ENCODE measurements at places on chromosomes 2 and 18.

GRCh38 chr2:31222071-31222470 is 4.8 kb upstream of the CAPN14 start:
- peak; percentile 34 for DNase-seq

DNA sequence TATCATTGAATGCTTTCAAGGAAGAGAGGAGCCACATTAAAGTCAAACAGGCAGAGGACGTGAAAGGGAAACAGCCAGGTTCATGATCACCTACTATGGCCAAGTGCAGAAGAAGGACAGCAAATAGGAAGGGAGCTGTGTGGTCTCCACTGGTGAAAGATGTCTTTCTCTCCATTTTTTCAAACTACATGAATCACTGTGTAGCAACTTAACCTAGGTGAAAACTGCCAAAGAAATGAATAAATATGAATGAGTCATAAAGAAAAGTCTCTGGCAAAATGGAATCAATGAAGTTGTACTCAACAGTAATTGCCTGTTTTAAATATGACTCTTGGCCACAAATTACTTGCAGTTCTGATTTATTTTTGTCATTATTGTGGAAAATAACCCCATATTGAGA is 452.6 kb upstream of the PKDCC start:
- no peak for DNase-seq

GRCh38 chr18:24380163-24380747 is 17.4 kb downstream of the OSBPL1A start:
- DNase-seq, result no peak

- DNase-seq, result peak; percentile 4
Measured at GRCh38 chr2:122148128-122148767, 392.8 kb downstream of the TSN start.

- no peak for DNase-seq
Measured at GRCh38 chr18:48544661-48545415, 6.0 kb downstream of the CTIF start.

DNA sequence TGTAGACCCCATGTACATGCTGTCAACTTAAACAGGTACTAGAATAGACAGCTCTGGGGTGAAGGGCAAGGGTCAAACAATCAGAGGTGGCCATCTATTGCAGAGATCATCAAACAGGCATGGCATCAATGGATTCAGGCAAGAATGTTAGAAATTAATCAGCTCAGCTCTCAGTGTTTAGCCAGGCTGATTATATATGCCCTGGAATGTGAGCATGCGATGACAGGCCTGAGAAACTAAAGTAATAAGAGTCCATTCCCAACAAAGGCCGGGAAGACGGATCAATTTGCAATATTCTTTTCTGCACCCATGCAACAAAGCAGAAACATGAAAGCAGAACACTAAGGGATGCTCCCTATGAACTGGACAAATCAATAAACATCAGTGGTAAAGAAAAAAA is 380.5 kb upstream of the SPRED2 start:
- no peak for DNase-seq

DNA sequence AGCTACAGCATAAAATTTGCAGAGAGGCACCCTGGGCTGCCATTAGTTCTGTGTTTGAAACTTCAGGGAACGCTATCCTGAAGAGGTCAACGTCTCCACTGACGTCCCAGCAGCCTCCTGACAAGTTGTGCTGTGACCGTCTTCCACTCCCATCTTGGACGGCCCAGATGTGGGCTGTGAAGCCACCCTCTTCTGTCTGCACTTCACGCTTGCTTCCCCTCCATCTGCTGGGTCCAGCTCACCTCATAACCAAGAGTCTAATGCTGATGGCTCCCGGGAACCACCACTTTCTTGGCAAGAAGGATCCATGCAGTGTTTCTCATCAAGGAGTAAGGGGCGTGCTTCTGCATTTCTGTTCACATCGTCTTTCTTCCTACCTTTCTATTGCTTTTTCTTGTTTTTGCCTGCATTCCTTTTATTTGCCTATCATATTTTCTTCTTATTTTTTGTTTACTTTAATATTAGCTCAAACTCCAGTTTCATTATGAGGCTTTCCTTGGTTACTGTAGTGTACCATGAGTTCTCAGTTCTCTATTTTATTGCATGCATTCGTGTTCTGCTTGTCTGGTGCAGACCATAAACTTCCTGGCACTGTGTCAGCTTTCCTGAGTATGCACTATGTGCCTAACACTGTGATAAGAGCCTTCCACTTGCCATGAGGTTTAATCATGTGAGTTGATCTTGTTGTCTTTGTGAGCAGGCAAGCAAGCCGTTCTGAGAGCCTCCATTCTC is 631.8 kb upstream of the RAB6C start:
- DNase-seq, result no peak

GRCh38 chr2:220946552-220946951 is 625.6 kb downstream of the EPHA4 start:
- no peak for DNase-seq

- peak; percentile 92 for DNase-seq
Measured at GRCh38 chr2:27663285-27664153, at the start of the genes SLC4A1AP and SUPT7L. Gene SLC4A1AP (plus strand): TSS chr2:27663889. CDS start chr2:27663915, 26 bp downstream. Gene SUPT7L (minus strand): TSS chr2:27663614. CDS start chr2:27662192, 1,422 bp downstream.

DNA sequence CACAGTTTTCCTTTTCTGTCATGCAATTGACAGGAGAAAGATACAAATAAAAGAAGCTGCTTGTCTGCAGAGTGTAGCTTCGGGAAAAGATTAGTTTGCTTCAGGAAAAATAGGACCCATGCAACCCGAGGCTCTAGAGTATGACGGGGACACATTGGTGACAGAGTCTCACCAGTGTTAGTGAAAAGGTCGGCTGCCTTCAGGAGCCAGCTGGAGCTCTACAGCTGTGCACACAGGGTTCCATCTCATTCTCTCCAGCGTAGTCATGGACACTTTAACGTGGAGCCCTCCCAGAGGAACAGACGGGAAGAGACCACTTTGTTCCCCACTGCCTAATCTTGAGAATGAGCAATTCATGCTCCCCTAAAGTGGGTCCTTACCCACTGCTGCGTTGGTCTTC is 42.9 kb downstream of the FECH start:
- no peak for DNase-seq

DNA sequence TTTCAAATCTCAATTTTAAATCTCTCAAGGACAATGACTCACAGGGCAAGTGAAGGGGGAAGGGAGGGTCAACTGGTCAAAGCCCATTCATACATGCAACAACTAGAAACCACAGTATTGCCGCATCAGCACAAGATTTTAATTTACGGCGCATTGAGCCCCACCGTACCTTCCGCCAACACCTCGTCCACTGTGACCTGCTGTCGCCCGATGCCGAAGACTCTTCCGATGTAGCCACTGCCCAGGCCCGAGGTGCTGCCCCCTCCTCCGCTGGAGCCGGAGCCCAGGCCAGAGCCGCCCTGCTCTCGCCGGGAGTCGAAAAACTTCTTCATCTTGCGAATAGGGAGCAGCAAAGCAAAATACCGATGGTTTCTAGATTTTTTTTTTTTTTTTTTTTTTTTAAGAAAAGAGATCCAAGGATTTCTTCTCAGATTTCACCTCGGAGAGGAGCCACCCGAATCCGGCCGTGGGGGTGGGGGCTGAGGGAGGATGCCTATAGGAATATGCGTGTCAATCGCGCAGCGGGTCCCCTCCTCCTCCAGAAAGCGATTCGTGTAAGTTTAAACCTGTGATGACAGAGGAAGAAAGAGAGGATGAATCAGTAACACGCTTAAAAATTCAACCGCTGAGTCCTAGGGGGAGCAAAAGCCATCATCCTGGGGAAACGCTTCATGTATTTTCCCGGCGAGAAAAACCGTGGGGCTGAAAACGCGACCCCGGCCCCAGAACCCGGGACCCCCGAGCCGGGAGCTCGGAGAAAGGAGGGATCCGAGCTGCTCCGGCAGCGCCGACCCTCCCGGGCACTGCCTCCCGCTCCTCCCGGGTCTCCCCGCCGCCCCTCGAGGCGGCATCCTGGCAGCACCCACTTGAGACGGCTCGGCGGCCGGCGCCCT is 584 bp downstream of the AAK1 start:
- peak; percentile 45 for DNase-seq

- peak; percentile 20 for DNase-seq
Measured at GRCh38 chr2:7515327-7515726, 598.1 kb downstream of the RNF144A start.

GRCh38 chr2:62774555-62775366 is 69.2 kb downstream of the EHBP1 start:
- peak; percentile 47 for DNase-seq

DNA sequence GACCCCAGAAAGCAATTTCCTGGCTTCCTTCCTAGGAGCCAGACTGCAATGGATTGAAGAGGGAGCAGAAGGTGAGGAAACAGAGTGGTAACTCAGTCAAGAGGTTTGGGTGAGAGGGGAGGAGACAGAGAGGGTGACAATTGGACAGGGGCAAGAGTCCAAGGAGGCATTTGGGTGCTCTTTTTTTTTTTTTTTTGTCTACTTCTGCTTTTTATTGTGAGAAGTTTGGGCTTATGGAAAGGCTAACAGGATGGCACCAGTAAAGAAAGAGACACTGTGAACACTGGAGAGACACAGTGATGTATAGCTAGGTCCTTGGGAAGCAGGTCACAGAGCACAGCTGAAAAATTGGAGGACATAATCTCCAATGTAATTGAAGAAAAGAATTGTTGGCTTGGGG is 25.0 kb downstream of the CYBRD1 start:
- DNase-seq, result no peak

- DNase-seq, result no peak
Measured at GRCh38 chr2:6934758-6935651, 17.8 kb downstream of the RNF144A start.

- no peak for DNase-seq
Measured at GRCh38 chr18:58416704-58417683, 211.9 kb downstream of the ALPK2 start.

GRCh38 chr2:217467331-217467730 is 535.5 kb downstream of the TNS1 start:
- DNase-seq, result no peak

DNA sequence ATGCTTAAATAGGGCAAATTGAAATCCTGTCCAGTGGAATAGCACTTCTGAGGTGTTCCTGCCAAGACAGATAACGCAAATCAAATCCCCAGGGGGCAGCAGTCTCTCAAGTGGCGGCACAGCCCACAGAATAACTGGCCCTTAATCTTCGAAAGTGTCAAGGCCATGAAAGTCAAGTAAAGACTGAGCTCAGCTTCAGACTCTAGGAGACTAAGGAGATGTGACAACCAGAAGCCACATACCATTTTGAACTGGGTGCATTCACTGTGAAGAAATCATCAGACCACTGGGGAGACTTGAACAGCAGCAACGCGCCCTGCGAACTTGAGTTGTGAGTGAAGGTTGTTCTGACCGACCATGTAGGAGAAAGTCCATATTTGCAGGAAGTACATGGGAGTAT is 66.0 kb upstream of the ASAP2 start:
- peak; percentile 18 for DNase-seq

GRCh38 chr2:53880756-53881155 is 21.0 kb upstream of the GPR75 start:
- DNase-seq, result no peak

DNA sequence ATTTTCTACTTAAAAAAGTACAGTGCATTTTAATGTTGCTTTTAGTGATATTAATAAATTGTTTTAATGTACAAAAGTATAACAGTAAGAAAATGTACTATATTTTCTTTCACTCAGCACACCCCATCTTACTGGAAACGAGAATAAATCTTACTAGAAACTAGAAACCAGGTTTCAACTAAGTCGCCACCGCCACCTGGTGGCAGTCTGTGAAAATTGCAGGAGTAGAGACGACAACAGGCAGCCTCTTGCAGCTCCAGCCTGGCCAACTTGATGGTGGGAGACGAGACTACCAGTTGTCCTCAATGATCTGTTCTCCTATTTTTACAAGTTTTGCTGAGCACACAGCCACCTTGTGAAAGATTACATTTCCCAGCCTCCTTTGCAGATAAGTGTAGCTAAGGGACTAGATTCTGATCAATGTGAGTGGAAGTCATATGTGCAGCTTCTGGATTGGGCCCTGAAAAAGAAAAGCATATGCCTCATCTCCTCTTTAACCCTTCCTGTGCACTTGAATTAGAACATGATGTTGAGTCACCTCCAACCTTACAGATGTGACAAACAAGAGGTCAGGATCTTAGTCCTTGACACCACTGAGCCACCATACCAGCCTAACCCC is 8.7 kb downstream of the OTOF start:
- peak; percentile 66 for DNase-seq

DNA sequence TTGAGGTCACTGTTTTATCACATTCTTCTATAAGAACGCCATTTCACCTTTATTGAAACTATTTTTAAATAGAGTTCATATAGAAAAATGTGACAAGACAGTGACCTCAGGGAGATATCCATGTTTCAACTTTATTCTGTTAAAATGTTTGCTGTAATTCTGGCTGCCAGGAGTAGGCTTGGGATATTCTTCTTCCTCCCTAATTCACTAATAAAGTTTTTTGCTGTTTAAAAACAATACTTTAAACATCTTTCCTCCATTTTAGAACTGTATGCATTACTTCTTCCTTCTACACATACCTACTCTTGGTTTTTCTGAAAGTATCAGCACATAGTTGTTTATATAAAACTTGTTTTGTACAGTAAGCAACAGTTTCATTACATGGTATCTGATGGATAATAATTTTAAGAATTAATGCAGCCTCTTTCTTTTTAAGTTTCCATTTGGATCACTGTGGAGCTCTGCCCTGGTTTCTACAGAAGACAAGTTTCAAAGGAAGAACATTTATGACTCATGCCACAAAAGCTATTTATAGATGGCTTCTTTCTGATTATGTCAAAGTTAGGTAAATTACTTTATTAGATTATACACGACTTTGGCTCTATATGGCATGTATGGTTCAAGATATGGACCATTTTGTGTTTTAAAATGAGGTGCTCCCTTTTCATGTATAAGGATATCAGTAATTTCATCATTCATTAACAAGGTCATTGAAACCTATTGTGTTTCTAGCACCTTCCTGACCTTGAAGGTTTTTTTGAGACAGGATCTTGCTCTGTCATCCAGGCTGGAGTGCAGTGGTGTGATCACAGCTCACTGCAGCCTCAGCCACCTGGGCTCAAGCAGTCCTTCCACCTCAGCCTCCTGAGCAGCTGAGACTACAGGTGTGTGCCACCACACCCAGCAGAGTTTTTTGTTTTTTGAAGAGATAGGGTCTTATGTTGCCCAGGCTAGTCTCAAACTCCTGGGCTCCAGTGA is 7.2 kb downstream of the CPSF3 start:
- no peak for DNase-seq

DNA sequence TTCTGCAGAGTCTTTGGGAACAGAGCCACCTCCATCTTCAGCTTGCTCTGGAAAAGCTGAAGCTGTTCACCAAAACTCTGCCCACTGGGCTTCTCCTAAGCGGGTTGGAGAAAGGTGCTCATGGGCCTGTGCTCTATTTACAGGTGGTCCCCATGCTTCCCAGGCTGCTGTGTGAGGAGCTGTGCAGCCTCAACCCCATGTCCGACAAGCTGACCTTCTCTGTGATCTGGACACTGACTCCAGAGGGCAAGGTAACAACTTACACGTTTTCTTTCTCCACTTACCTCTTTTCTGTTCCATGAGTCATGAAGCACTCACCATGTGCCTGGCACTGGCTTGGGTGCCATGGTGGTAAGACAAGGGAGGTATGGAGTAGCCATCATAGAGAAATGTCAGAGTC is 129.5 kb upstream of the ALPP start:
- DNase-seq, result no peak

GRCh38 chr2:211390536-211391188 is 834.3 kb downstream of the CPS1 start:
- DNase-seq, result no peak

GRCh38 chr2:101112772-101113157 is 38.4 kb downstream of the TBC1D8 start:
- DNase-seq, result no peak

- DNase-seq, result no peak
Measured at GRCh38 chr18:22423878-22424564, 6.3 kb upstream of the CTAGE1 start.

- DNase-seq, result no peak
Measured at GRCh38 chr18:24273596-24273995, 124.0 kb downstream of the OSBPL1A start.

All from OCI-LY7 (cell line).